ENCODE measurements at places on chromosomes 3 and 15. TPM values are rescaled to one million over a fixed set of nuclear protein-coding genes. Genes with fewer than 3 reads are reported as not detected.
A peak's percentile ranks its signal among the peaks of the same experiment; 100 is the strongest.

- no peak for DNase-seq
- no peaks in the 10 kb centered on the region for H3K36me3 ChIP-seq
- no peaks in the 10 kb centered on the region for H3K4me1 ChIP-seq
- no peak overlapping the region for H3K4me3 ChIP-seq
These were observed 27.3 kb upstream of the EID1 start for GRCh38 chr15:48850648-48851047.

MFN1 gene
- total RNA-seq: 33.4 TPM

GRCh38 chr15:92654662-92655061 is 913 bp downstream of the FAM174B start:
- H3K27me3 ChIP-seq: no peaks in the 10 kb centered on the region
- H3K4me1 ChIP-seq: peaks cover 4% of the 10 kb centered on the region
- H3K36me3 ChIP-seq: no peaks in the 10 kb centered on the region
- peak overlapping the region; percentile 60 for H3K4me3 ChIP-seq

STRIT1 gene
- 507 TPM for total RNA-seq

DNA sequence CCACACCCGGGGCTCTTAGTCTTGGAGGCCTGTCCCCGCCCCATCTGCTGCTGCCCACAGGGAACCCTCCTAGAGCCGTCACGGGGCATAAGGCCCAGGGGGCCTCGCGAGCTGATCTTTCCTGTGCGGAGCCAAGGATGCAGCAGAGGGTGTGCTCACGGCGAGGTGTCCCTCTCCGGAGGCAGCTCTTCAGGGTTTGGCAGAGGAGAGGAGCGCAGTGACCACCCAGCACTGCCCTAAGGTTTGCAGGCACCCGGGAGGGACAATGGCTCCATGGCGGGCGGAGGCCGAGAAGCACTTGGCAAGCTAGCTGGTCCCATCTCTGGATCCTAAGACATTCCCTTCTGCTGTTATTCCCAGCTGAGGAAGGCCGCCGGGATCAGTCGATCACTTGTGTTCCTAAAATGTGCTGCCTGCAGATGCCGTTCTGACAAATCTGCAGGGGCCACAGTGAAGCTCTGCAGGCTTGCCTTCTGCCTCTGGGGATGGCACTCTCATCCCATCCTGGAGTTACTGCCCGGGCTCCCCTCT is 47.4 kb upstream of the PCSK6 start:
- no peaks in the 10 kb centered on the region for H3K27me3 ChIP-seq
- DNase-seq: no peak
- no peaks in the 10 kb centered on the region for H3K4me1 ChIP-seq
- H3K36me3 ChIP-seq: no peaks in the 10 kb centered on the region
- no peak overlapping the region for H3K27ac ChIP-seq

- DNase-seq: no peak
- H3K4me3 ChIP-seq: no peak overlapping the region
- H3K27ac ChIP-seq: no peak overlapping the region
- no peaks in the 10 kb centered on the region for H3K27me3 ChIP-seq
These were observed 747.9 kb upstream of the CCDC54 start for GRCh38 chr3:106629215-106629832.

DNA sequence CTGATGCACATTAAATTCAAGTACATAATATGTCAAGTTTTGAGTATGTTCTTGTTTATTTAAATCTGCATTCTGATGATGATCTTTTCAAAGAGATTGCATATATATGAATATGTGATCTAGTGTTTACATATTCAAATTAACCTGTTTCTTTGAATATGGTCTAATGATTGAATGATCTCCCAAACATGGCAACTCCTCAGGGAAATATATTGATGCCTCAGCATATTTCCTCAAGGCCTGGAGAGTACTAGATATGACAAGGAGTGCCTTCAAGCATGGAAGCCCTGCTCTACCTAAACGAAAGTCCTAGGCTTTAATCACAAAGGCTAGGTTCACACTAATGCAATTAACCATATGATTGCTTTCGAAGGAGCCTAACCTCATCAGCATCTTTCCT is 532.8 kb downstream of the ZIC1 start:
- no peaks in the 10 kb centered on the region for H3K36me3 ChIP-seq
- peaks cover 14% of the 10 kb centered on the region for H3K4me1 ChIP-seq
- no peak for DNase-seq
- H3K4me3 ChIP-seq: no peak overlapping the region

DNA sequence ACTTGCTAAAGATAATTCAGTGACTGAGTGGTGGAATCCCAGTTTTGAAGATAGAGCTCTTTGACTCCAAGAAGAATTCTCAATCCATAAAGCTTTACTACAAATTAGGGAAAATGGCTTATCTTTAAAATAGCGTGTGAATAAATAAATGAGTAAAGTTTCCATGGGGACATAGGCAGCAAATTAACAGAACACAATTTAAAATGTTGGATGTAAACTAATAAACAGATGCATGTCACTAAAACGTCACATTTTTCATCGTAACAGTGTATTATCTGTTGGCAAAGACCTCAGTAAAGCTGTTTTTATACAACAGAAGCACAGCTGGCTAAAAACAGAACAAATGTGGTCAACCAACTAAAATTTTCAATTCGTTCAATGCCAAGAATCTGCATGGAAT is 913.9 kb upstream of the CFAP20DC start:
- H3K4me3 ChIP-seq: no peak overlapping the region
- H3K27me3 ChIP-seq: no peaks in the 10 kb centered on the region
- no peak overlapping the region for H3K27ac ChIP-seq
- H3K4me1 ChIP-seq: no peaks in the 10 kb centered on the region
- no peaks in the 10 kb centered on the region for H3K36me3 ChIP-seq

- DNase-seq: no peak
- no peaks in the 10 kb centered on the region for H3K27me3 ChIP-seq
- H3K4me1 ChIP-seq: no peaks in the 10 kb centered on the region
These were observed 75.3 kb upstream of the COL8A1 start for GRCh38 chr3:99562990-99563607.

DNA sequence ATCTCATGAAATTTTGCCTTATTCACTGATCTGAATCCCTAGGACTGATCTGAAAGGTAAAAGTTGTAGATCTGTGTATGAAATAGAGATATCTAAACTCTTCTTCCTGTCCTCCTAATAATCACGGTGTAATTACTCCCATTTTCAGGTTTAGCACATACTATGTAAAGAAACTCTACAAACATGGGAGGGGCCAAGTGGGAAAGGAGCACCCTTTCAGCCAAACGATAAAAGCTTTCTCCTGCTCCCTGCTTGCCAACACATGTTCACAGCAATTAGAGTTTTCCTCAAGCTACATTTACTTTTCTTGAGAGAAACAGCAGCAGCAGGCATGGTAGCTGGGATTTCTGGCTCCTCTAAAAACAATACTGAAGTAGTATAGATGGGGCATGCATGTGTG is 71.6 kb downstream of the CHAC1 start:
- no peaks in the 10 kb centered on the region for H3K27me3 ChIP-seq
- no peak for DNase-seq
- H3K4me3 ChIP-seq: no peak overlapping the region
- no peak overlapping the region for H3K27ac ChIP-seq
- H3K36me3 ChIP-seq: no peaks in the 10 kb centered on the region

GRCh38 chr3:81173514-81173913 is 587.9 kb downstream of the GBE1 start:
- H3K27me3 ChIP-seq: no peaks in the 10 kb centered on the region
- H3K4me3 ChIP-seq: no peak overlapping the region
- no peak overlapping the region for H3K27ac ChIP-seq
- no peak for DNase-seq

- no peaks in the 10 kb centered on the region for H3K36me3 ChIP-seq
- H3K27ac ChIP-seq: no peak overlapping the region
- no peak overlapping the region for H3K4me3 ChIP-seq
These were observed 169.9 kb downstream of the DIPK2A start for GRCh38 chr3:144141496-144141895.

GRCh38 chr3:176293276-176293675 is 904.0 kb downstream of the TBL1XR1 start:
- no peak overlapping the region for H3K27ac ChIP-seq
- no peaks in the 10 kb centered on the region for H3K36me3 ChIP-seq
- H3K27me3 ChIP-seq: no peaks in the 10 kb centered on the region
- H3K4me3 ChIP-seq: no peak overlapping the region

HDC gene
- 0.09 TPM for total RNA-seq

DNA sequence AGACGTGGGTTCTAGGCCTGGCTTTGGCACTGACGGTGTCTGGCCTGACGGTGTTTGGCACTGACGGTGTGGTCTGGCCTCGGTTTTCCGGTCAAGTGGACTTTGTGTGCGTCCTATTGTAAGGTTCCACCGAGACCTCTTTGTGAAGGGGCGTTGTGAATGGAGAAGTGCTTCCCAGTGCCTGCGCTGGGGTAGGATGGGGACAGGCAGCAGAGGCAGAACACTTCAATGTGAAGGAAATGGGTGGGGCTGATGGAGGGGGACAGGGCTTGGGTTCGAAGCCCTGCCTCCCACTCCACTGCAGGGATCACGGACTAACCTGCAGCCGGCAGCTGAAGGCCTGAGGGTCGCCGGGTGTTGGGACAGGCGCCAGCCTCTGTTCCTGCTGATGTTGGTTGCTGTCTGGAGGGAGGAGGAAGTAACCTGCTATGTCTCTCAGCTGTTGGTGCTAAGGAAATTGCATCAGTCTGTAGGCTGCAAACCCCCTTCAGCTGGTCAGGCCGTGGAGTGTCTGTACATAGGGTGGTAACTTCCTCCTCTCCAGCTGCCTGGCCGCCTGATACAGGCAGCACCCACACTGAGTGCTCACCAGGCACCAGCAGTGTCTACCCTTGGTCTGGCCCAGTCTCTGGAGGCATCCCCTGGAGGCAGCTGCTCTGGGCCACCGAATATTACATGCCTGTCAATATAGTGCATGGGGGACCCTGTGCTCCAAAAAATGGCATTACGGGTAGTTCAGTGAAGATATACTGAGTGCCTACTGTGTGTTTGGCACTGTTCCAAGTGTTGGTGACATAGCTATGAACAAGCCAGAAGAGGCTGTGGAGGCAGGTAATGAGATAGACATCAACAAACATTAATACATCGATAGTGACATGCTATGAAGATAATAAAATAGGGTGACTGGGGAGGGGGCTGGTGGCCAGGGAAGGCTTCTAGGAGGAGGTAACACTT is 1.1 kb downstream of the TM6SF1 start:
- H3K4me1 ChIP-seq: peaks cover 34% of the 10 kb centered on the region
- peak overlapping the region; percentile 72 for H3K4me3 ChIP-seq
- no peaks in the 10 kb centered on the region for H3K27me3 ChIP-seq
- no peaks in the 10 kb centered on the region for H3K36me3 ChIP-seq

P3H2 gene
- 0.91 TPM for total RNA-seq

- peaks cover 9% of the 10 kb centered on the region for H3K27me3 ChIP-seq
- H3K36me3 ChIP-seq: no peaks in the 10 kb centered on the region
- no peak overlapping the region for H3K4me3 ChIP-seq
- no peaks in the 10 kb centered on the region for H3K4me1 ChIP-seq
- no peak overlapping the region for H3K27ac ChIP-seq
These were observed 6.4 kb downstream of the ROBO1 start for GRCh38 chr3:79761441-79761840.

- no peak overlapping the region for H3K27ac ChIP-seq
- H3K36me3 ChIP-seq: no peaks in the 10 kb centered on the region
- no peak for DNase-seq
These were observed 701.4 kb upstream of the LMCD1 start for GRCh38 chr3:7800006-7800780.

GRCh38 chr15:63522225-63522578 is 17.8 kb downstream of the USP3 start:
- no peak overlapping the region for H3K4me3 ChIP-seq
- no peaks in the 10 kb centered on the region for H3K27me3 ChIP-seq
- H3K4me1 ChIP-seq: peaks cover 93% of the 10 kb centered on the region

- no peak for DNase-seq
- H3K4me3 ChIP-seq: no peak overlapping the region
- no peaks in the 10 kb centered on the region for H3K27me3 ChIP-seq
- H3K4me1 ChIP-seq: no peaks in the 10 kb centered on the region
These were observed 200.6 kb upstream of the ZBTB20 start for GRCh38 chr3:115347737-115348136.

DNA sequence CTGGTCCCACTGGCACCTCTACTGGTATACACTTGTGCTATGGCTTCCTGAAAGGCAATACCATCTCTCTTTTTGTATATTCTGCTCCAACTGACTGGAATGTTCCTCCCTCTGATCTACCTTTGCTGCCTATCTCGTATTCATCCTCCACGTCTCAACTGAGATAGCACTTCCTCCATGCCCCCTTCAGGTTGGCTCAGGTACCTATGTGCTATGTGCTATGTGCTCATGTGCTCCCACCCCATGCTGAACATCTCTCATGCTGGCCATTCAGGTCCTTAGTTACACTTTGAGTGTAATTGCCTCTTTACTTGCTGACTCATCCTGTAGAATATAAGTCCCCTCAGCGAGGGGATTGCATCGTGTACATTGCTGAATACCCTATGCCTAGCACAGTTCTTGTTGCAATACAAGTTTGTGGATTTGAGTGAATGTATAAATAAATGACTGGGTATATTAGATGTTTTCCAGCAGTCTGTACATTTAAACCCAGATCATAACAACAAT is 156.9 kb downstream of the SOX2 start:
- H3K4me1 ChIP-seq: no peaks in the 10 kb centered on the region
- no peak for DNase-seq
- no peaks in the 10 kb centered on the region for H3K27me3 ChIP-seq
